ENCODE measurements at places on chromosomes 7 and 10.

- no peak for DNase-seq
Measured at GRCh38 chr7:155583636-155584035, 37.3 kb upstream of the CNPY1 start.

GRCh38 chr10:59212301-59212798 is 35.9 kb downstream of the PHYHIPL start:
- DNase-seq = no peak

GRCh38 chr10:132939957-132940790 is 2.2 kb downstream of the CFAP46 start:
- DNase-seq = no peak

DNA sequence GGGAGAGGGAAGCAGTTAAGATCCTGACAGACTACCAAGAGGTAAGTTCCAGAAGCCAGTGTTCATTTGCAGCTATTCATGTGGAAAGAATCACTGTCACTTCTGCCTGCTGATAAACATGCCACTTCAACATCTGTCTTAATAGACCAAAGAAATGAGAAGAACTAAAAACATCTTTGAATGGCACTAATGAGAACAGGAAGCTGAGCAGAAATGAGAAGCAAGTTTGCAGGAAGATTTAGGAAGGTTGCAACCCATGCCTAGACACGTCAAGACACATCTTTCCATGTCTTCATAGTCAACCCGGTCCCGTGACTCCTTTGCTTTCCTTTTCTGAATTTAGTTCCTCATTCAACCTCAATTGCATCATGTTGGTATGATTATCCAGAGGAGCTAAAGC is 180.0 kb downstream of the PDE1C start:
- DNase-seq = peak; percentile 96

- DNase-seq = no peak
Measured at GRCh38 chr10:103459615-103460014, 915 bp upstream of the CALHM1 start.
